ENCODE measurements at places on chromosomes 2 and 18. TPM values are rescaled to one million over a fixed set of nuclear protein-coding genes. Genes with fewer than 3 reads are reported as not detected.

DNA sequence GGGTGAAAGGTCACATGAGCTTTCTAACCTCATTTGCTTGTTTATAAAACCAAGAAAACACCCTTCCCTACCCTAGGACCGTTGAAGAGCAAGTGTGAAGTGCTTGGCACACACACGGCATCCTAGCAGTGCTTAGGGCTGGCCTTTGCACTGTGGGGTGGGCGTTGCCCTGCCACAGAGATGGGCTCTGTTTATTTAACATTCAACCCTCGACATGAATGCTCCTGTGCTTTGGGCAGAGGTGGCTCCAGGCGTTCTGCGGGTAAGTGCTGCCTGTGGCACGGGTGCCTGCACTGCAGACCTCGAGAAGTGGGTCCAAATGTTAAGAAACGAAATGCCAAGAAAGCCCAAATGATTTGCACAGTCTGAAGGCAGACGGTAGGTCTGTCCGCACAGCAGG lies 170.1 kb downstream of the FHOD3 start:
- DNase-seq = no peak

GRCh38 chr2:106800976-106801655 lies 84.9 kb downstream of the ST6GAL2 start:
- no peak for DNase-seq

DNA sequence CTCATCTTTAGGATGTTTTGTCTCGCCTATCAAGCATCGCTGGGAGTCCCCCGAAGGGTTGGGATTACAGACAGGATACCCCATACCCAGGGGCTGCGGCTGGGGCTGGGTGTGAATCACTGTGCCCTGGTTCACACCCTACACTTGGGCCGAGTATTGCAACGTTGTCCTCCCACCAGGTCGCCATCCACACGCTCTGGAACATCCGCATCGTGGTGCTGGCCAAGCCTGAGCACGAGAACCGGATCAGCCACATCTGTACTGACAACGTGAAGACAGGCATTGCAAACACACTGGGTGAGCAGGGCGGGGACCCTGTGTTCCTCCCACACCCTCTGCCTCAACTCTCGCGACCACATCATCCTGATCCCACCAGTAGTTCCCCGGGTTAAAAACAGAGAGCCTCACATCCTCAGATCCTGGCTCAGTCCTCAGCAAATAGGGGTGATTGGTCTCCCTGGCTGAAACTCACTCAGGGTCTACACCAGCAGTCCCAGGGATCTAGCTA lies 87.3 kb upstream of the ATG16L1 start:
- no peak for DNase-seq

- DNase-seq = no peak
Measured at GRCh38 chr2:146870691-146871090, 974.1 kb upstream of the ACVR2A start.

DNA sequence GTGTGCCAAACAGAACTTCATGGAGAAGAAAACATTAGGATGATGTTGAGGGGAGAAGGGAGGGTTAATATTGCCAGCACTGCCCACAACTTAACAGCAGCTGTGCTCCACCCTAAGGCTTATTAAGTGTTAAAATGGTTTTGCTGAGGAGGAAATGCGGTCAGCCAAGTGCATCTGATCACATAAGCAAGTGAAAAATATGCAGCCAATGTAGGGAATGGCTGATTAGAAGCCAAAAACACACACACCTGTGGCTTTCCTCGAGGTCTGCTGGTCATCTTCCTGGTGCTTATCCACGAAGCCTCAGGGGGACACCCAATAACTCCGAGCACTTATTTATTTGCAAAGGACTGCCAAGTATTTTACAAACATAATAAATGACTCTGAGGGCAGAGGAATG lies 66.3 kb upstream of the GPR45 start:
- DNase-seq = no peak

DNA sequence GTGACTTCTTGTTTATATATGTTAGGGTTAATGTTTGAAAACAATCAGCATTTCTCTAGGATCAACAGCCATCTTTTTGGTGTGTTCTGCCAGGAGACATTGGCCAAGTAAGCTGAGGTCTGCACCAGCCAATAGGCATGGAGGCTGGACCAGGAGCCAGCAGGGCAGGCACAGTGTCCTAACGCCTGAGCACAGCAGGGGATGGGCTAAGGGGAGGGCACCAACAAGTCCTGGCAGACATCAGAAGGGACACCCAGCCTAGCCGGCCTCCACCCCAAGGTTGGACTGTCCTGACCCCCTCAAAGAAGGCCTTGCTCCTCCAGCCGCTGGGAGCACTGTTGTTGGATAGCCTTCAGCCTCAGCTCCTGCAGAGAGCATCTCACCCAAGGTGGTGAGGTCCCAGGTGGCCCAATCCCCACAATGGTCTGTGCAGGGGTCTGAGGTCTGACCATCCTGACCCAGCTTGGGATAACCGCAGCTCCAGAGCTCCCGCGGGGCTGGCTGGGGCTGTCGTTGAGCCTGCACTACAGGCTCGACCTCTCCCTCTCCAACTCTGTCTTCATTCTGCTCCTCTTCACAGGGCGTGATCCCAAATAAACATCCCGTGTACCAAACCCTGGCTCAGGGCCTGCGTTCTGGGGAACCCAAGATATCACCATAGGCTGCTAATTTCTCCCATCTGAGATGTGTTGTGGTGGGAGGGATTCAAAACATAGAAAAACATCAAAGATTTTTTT lies 8.1 kb downstream of the TEX44 start:
- no peak for DNase-seq

GRCh38 chr18:69205925-69206324 lies 194.8 kb upstream of the DOK6 start:
- DNase-seq = no peak

DNA sequence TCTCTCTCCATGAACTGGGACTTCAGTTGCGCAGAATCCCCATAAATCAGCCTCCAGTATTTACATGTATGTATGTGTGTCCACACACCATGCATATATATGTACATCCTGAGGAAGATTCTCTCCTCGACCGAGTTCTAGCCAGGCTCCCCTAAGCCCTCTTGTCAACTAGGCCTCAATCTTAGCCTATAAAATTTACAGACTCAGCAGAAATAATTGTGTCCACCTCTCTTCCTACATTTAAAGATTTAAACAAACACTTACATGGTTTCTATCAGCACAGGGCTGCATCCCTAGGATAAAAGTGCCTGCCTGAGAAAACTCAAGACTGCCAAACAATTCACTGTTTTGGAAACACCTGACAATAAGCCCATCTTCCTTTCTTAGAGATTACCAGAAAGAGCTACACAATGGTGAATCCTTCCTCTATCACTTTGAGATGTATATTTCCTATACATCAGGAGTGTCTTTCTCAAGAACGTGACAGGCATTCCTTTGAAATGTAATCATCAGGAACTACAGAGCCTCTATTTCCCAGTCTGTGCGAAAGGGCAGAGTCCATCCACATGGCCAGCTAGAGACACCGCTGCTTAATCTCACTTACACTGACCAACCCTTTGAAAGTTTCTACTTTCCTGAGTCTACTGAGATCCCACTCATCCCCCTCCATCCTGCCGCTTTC lies 39.5 kb downstream of the ZNF519 start:
- DNase-seq = no peak

DNA sequence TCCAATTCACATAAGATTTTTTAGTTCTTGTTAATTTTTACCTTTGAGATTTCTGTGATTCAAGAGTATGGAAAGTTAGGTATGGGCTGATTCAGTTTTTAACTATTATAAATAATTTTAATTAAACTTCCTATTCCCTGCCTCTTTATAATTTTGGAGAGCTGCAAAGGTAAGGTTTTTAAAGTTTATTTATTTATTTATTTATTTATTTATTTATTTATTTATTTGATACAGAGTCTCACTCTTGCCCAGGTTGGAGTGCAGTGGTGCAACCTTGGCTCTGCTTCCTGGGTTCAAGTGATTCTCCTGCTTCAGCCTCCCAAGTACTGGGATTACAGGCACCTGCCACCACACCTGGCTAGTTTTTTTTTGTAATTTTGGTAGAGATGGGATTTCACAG lies 215.5 kb upstream of the FIGN start:
- DNase-seq = no peak

DNA sequence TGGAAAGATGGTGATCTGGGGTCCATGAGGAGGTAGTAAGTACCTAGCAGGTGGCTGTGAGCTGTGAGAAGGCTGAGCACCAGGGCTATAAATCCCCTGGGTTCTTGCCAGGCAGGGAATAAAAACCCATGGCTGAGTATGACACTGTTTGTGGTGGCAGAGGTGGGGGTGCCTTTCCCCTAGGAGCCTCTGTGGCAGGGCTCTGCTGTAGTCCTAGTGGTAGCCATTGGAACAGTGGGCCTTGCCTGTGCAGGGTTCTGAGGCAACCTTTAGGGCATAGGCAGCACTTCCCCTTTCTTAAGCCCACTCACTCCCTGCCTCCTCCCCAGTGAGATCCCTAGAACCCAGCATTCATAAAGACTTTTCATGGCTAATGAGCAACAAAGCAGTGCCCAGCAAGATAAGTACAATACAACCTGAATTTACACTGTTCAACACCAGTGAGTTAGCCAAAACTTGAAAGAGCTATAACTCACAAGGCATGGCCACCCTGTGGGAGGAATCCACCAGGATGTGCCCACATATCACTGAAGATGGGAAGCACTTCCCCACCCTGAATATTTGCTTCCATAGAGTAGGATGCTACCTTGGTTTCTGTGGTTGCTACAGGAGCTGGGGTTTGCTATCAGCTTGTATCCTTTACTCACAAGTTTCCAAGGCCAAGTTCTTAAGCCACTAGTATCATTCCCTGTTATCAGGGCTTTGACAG lies 100.9 kb upstream of the NEUROD1 start:
- no peak for DNase-seq

- DNase-seq = no peak
Measured at GRCh38 chr2:136384531-136385303, 266.8 kb upstream of the CXCR4 start.

- DNase-seq = no peak
Measured at GRCh38 chr2:58204195-58204959, 36.7 kb downstream of the FANCL start.

DNA sequence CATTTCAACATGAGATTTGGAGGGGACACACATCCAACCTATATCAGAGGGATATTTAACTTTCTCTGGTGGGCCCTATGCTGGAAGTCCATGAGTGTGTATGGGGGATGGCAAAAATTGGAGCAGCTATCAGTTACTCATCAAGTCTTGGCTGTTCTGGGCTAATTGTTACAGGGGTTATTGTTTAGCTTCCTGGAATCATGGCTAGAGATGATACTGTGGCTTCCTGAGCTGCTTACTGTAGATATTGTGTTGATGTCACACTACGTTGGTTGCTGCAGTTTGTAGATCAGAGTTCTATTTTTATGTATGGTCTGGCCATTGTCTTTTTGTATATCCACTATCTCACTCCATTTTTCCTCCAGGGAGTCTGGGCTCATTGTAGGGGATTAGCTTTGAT lies 20.9 kb upstream of the IL1R2 start:
- DNase-seq = no peak

DNA sequence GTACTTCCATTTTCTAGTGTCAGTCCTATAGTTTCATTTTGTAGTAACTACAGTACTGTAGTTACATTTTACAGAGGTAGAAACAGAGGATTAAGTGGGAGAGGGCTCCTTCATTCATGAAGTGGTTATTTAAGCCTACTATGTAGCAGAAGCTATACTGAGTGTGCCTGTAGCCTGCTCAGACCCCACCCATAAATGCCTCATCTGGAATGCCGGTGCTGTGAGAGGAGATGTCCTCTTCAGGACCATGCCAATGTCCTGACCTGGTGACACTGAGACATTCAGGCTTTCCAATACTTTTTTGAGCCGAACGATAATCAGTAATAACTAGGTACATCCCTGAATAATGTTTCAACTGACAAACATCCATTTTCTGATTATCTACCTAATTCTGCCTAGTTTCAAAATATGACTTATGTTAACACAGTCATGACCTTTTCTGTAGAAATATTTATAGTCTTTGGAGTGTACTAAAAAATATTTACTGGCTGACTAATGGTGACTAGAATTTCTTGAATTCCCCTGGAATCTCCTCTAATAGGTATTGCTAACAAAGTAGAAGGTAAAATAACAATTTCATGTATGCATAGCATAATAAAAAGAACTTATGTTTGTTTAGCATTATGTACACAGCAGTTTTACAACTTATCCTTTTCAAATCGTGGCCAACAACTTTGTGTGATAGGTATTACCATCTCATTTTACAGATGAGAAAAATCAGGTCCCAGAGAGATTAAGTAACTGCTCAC lies 10.2 kb upstream of the ARHGAP28 start:
- no peak for DNase-seq

GRCh38 chr18:70228536-70228935 lies 23.0 kb upstream of the RTTN start:
- no peak for DNase-seq

DNA sequence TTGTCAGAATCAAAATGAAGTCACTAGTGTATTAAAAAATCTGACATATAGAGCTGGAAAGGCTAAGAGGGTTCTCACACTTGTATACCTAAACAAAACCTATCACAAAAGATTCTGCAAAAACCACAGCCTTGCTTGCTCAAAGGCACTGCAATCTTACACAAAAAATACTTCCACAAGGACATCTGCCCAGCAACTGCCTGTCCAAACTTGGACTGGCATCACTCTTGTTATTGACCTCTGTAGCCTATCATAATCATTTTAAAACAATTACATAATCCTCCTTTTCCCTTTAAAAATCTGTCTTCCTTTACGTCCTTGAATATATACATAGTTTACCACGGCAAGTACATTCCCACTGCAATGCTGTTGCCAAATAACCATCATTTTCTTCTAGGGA lies 19.9 kb downstream of the CHMP3 start:
- DNase-seq = no peak

GRCh38 chr2:100962366-100963025 lies 39.6 kb upstream of the RPL31 start:
- DNase-seq = no peak

DNA sequence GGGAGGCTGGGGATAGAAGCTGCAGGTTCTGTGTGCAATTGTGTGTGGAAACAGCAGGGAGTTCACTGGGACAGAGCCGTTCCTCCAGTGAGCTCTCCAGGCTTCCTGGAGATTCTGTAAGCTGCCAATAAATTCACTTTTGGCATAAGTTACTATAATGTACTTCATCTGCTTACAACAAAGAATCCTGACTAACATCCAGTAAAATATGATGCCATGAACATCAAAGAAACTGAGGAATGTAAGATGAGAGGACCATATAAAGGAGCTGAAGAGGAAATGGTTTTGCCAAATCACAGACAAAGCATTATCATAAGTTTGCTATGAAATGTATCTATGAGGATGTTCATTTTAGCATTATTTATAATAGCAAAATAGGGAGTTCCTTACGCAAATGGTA lies 175.3 kb downstream of the KCNE4 start:
- DNase-seq = no peak

Gene ACTR1B
- polyA plus RNA-seq = 43.4 TPM

Gene TUBA4B
- not detected for polyA plus RNA-seq

Gene GNLY
- not detected for polyA plus RNA-seq
